GM23338 (cell line): ENCODE measurements at places on chromosomes 7 and 10. TPM values are rescaled to one million over a fixed set of nuclear protein-coding genes. Genes with fewer than 3 reads are reported as not detected.

DNA sequence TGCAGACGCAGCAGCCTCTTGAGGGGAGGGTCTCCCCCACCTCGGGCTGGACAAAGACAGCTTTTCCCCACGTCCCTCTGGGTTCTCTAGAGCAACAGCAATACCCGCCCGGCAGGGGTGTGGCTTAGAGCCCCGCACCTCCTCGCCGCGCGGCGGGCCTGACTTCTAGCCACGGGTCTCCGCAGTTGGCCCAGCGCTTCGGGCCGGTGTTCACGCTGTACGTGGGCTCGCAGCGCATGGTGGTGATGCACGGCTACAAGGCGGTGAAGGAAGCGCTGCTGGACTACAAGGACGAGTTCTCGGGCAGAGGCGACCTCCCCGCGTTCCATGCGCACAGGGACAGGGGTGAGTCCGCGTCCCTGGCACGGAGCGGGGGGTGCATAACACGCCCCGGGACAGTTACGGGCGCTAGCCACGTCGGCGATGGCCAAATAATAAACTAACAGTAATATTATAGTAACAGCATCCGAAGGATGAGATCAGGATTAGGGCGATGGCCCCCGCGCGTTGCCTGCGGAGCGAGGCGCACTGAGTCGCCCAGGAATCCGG is 1.2 kb downstream of the CYP2E1 start:
- peak; percentile 32 for DNase-seq

DNA sequence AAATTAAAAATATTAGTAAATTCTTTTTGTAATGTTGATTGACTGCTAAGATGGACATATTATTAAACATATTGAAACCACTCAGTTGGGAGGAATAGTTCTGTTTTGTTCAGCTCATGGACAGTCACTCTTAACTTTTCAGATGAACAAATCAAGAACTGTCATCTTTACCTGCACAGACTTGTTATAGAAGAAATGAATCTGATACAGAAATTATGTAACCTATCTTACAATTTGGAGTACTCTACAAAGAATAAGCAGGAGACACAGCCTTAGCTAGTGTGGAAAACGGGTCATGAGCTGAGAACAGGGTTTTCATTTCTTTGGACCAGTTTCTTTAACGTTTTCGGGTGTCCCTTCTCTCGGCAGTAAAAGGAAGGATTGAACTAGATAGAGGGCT is 1.2 kb upstream of the ANLN start:
- no peak for DNase-seq

DNA sequence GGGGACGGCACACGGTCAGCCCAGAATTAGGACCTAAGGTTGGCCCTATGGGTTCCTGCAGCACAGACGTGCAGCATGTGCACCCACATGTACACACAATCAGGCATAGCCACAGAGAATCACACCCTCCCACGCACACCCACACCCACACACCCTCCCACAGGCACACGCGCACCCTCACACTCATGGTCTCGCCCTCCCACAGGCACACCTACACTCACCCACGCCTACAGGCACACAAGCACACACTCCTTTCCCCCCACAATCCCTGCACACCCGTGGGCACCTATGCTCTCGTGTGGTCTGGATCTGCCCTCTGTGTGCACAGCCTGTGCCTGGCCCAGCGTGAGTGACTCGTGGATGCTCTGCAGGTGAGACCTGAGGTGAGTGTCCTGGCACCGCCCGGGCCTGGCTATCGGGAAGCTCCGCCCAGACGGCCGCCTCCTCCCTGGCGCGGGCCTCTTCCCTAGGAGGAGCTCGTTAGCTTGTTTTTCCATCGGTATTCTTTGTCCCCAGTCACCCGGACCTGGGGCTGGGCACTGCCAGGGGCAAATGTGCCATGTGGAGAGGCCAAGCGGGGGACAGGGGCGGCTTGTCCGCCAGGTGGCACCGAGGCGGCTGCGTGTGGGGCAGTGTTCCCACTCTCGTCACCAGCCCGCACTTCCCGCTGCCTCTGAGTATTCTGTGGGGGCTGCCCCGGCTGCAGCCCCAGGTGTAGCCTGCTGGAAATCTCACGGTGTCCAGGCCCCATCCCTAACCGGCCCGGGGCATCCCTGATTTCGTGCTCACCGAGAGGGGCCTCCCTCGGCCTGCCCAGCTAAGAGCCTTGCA is 110.2 kb upstream of the FAM20C start:
- DNase-seq = peak; percentile 58

DNA sequence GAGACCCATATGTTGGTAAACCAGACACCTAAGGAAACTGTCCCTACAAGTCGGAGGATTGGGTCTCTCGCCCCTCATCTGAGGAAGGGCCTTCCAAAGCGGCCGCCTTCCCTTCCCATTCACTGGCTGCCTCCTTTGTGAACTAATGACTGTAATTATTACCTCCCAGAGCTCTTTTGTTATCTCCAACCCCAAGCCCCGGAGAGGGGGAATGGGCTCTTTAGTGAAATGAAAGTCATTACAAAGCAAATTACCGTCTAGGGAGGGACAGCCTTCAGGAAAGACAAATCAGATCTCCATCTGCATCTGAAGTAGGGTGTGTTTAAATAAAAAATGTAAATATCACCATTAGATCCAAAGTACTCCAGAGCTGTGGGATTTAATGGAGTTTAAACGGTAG is 2.6 kb upstream of the GAD2 start:
- peak; percentile 91 for DNase-seq

GRCh38 chr10:78937800-78938694 is 130.7 kb upstream of the ZMIZ1 start:
- peak; percentile 20 for DNase-seq

DNA sequence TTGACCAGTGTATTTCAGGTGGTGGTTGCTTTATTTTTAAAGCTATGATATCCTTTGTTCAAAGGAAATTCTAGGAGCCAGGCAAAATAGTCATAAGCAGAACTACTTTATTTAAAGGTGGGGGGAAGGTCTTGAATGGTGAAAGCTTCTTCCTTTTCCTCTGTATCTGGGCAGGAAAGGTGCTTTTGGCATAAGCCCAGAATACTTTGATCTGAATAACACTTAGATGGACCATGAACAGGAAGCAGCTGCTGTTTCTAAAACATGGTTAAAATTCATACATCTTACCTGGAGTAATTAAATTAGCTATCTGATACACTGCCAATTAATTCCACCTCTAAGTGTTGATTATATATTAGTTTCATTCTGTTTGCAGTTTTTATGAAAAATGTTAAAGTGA is 13.3 kb downstream of the ZNF804B start:
- no peak for DNase-seq

The STEAP1B gene
- 13.9 and 16.5 TPM in 2 replicates for total RNA-seq

DNA sequence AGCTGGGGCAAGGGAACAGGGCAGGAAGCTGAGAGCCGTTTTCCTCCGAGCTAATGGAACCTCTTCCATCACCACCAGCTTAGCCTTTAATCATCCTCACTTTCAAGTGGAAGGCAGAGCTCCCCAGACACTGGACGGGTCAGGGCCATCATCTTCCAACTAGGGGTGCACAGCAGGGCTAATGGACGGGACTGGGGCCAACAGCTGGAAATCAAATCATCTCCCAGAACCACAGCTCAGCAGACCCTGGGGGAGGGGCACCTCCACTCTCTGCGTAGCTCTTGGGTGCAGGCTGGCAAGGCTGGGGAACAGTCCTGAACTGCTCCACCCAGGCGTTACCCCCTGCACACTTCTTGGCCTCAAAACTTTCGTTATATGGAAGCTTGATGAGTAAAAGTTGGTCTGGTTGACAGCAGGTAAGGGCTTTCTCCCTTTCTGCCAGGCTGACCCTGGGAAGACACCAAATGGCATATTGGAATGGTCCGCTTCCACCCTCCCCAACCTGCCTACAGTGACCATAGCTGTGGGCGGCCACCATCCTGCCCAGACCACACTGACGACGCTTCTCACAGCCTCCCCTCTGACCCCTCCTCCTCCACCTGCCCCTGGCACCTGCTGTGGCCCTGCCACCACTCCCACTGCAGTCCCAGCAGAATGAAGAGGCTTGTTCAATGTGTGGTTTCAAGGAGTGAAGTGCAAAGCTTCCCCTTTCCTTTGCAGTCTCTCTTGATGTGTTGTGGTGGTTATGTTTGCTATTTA is 51.7 kb upstream of the RET start:
- DNase-seq = no peak

GRCh38 chr10:88006261-88006660 is 142.8 kb downstream of the PTEN start:
- DNase-seq = no peak

The CPA2 gene
- not detected in 2 replicates for total RNA-seq

DNA sequence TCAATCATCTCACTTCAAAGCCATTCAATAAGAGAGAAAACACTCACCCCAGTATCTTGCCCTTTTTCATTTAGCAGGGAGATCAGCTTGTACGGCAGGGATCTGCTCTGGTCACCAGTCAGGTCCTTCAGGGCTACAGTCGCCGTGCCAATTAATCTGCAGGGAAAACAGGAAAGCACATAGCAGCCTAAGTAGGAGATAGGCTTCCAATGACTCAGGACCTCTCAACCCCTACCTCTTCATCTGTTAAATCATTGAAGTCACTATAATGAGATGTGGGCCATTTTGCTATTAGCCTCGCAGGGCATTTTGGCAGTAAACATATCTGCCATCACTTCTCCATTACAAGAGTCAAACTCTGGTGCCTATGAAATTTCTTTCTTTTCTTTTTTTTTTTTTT is 50.8 kb downstream of the MYOF start:
- no peak for DNase-seq

- peak; percentile 34 for DNase-seq
These were observed 369.5 kb downstream of the PHF14 start for GRCh38 chr7:11343136-11343535.

The PPRC1 gene
- 67.5 and 70.1 TPM in 2 replicates for total RNA-seq

DNA sequence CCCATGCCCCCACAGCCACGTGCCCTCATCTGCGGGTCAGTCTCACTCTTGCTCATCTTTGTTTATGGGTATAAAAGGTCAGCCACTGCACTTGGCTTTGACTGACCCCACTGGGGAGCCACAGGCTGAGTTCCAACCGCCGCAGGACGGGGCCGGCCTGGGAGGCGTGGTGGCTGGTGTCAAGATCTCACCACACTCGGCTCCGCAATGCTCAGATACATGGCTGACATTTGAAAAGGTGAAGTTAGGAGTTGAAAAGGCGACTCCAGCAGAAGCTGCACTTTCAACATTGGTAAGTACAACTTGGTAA is 14.9 kb downstream of the TUBGCP2 start:
- no peak for DNase-seq

The ADGRA1 gene
- total RNA-seq = 0.52 and 0.66 TPM in 2 replicates

The LRRD1 gene
- 0.08 TPM in 1 of 2 replicates, not detected in the other for total RNA-seq

DNA sequence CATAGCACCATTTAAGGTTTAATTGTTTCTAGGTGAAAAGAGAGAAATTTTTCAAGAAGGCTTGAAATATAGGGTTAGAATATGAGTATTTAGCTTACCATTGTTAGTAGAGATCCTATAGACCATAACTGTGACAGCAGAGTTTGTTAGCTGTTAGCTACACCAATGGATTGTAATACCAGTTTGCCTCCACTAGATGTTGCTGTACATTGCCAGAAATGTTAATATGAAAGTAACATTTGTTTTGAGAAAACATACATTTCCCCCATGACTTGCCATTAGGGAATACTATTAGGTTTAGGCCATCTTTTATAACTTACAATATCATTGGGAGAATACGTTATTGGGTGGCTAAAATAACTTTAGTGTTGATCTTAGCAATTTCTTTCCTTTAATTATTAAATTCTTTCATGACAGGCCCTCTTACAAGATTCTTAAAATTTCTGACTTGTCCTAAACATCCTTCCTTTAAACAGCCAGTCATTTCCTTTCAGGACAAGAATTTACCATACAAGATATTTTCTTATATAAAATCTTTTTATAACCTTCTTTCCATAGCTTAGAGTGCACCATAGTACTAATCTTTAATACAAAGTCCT is 39.5 kb downstream of the ZNF117 start:
- peak; percentile 75 for DNase-seq

- DNase-seq = no peak
These were observed 11.2 kb upstream of the TECTB start for GRCh38 chr10:112271982-112272381.

The ZNF777 gene
- total RNA-seq = 5.2 and 7.9 TPM in 2 replicates

The MRC1 gene
- 0.04 TPM in 1 of 2 replicates, not detected in the other for total RNA-seq

GRCh38 chr7:53218730-53219504 is 183.5 kb downstream of the POM121L12 start:
- peak; percentile 70 for DNase-seq

The TMEM229A gene
- total RNA-seq = 0.16 and 0.80 TPM in 2 replicates

GRCh38 chr7:157033483-157034473 is 23.3 kb upstream of the MNX1 start:
- DNase-seq = no peak

GRCh38 chr7:52283335-52283734 is 752.1 kb upstream of the POM121L12 start:
- DNase-seq = no peak
